ENCODE measurements at places on chromosomes 4 and X.
A peak's percentile ranks its signal among the peaks of the same experiment; 100 is the strongest.

DNA sequence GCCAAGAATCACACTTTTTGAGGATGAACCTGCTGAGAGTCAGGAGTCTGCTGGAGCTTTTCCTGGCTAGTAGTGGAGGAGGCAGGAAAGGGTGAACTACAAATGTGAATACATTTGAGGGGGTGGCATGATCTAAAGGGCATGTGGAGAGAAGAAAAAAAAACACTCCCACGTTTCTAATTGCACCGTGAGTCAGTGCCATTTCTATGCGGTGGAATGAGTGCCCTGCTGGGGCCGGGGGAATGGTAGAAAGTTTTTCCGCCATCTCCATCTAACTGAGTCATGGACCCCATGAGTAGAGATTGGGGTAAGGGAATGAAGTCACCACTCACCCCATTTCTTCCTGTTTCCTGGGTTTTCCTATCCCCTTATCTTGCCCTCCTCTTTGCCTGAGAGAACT is 19.8 kb downstream of the BEX3 start:
- no peak for DNase-seq

GRCh38 chrX:129462707-129463106 is 60.6 kb downstream of the SMARCA1 start:
- DNase-seq: no peak

- no peak for DNase-seq
Observed at GRCh38 chrX:44432641-44433040, 89.2 kb upstream of the EFHC2 start.

DNA sequence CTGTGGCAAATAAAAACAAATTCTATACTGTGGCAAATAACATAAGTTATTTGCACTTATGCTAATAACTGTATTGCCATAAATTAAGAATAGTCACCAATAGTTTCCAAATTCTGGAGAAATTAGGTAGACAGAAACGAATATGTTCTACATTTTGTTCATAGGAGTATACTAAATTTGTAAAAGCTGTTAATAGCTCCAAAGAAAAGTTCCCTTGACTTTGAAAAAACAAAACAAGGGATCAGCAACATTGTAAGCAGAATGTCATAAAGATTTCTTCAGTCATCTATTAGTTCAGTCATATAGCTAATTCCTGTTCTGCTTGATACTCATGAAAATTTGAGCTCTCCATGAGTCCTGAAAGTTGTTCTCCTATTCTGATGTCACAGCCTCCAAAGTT is 1472.8 kb downstream of the C4orf33 start:
- no peak for DNase-seq

GRCh38 chr4:183905593-183906488 is 734 bp downstream of the STOX2 start:
- DNase-seq: peak; percentile 63

GRCh38 chrX:24646006-24646405 is 1.1 kb downstream of the PCYT1B start:
- DNase-seq: no peak

GRCh38 chr4:27515140-27515539 is 654.5 kb downstream of the STIM2 start:
- DNase-seq: no peak

- no peak for DNase-seq
Observed at GRCh38 chrX:65755786-65756185, 88.3 kb downstream of the MSN start.

GRCh38 chrX:19174401-19175025 is 52.2 kb upstream of the ADGRG2 start:
- peak; percentile 29 for DNase-seq

- no peak for DNase-seq
Observed at GRCh38 chr4:93334003-93334402, 494.6 kb upstream of the ATOH1 start.

DNA sequence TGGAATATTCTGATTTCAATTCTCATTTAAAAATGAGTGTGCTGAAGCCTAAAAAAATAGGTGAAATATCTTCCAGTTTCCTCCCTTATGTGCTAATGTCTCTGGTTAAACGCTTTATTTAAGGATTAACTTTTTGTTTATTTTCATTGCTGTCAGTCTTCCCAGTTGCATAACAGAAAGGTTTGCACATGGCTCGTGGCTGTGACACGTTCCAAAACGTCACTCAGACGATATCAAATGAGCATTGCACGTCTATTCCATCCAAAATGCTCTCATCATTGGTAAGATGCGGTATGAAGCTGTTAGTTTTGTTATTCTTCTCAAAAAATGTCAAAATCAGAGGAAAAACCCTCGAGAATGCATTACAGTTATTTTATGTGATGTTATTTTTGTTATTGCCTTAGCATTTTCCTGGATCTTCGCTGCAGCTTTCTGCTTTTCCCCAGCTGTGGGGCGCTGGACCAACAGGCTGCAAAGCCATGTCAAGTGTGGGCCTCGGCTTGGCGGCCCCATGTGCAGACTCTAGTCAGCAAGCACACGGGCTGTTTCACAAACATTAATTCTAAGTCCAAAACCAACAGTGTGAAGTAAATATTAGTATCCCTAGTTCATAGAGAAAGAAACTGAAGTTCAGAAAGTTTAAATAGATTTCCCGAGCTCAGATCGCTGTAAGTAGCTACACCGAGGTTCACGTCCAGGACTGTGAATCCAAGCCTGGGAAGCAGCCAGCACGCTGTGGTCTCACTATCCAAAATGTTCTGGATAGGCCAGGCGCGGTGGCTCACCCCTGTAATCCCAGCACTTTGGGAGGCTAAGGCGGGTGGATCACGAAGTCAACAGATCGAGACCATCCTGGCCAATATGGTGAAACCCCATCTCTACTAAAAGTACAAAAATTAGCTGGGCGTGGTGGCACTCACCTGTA is 793.4 kb upstream of the FRG1 start:
- no peak for DNase-seq

- DNase-seq: no peak
Observed at GRCh38 chr4:48370260-48371134, 29.2 kb downstream of the SLAIN2 start.

DNA sequence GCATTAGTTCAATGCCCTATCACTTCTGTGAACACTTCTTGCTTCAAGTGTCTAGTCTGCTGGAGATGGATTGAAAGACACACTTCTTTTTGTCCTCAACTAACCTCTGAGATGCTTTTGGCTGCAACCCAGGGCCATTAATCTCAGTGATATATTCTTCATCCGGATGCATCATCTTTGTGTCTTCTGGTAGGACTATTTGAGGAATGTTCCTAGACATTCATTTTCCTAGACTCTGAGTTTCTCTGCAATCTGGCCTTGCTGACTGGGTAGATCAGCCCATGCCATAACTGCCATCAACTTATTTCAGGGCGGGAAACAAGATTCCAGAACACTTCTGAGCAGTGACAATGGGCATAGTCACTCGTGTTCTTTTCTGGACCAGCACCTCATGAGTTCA is 329.4 kb downstream of the PDGFC start:
- DNase-seq: no peak

- DNase-seq: peak; percentile 51
Observed at GRCh38 chrX:39519030-39519488, 578.7 kb downstream of the BCOR start.

- no peak for DNase-seq
Observed at GRCh38 chr4:20543131-20543530, 157.1 kb upstream of the PACRGL start.

DNA sequence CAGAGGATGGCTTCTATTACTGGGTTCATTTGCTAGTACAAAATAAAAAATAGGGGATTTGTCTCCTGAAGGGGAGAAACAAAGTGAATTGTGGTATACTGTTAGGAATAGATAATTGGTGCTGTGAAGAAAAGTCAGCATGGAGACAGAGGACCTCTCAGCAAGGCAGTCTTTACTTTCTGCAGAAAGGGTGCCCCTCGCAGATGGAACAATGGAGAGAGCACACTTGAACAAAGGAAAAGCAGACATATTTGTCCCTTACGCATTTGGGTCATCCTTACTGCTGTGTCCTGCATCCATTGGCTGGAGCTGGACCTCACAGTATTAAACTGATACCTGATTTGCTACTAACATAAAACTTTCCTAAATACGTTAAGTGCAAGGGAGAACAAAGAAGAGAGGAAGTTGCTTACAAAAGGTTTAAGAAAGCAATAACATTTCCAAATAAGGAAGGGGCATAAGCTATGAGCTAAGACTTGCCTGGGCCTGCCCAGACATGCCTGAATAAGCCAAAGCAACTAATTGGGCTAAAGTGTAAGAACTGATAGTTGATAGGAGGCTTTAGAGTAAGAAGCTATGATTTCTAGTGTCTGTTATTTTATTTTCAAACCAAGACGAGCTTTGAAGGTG is 83.8 kb downstream of the CCKAR start:
- no peak for DNase-seq

- DNase-seq: no peak
Observed at GRCh38 chr4:924107-925096, 7.7 kb downstream of the GAK start.

DNA sequence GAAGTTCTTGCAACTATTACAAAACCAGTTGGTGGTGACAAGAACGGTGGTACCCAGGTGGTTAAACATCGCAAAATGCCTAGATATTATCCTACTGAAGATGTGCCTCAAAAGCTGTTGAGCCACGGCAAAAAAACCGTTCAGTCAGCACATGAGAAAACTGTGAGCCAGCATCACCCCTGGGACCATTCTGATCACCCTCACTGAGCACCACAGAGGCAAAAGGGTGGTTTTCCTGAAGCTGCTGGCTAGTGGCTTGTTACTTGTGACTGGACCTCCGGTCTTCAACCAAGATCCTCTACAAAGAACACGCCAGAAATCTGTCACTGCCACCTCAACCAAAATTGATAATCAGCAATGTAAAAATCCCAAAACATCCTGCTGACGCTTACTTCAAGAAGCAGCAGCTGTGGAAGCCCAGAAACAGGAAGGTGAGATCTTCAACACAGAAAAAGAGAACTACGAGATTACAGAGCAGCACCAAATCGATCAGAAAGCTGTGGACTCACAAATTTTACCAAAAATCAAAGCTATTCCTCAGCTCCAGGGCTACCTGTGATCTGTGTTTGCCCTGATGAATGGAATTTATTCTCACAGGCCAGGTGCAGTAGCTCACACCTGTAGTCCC is 21.4 kb upstream of the SLC10A6 start:
- no peak for DNase-seq

GRCh38 chr4:141705048-141705746 is 68.8 kb downstream of the IL15 start:
- no peak for DNase-seq

Data from left ventricle myocardium superior (tissue), 1 donor.